ENCODE measurements at places on chromosomes 6 and 20.

- no peak for DNase-seq
Measured at GRCh38 chr20:38152175-38152620, 12.9 kb downstream of the TGM2 start.

DNA sequence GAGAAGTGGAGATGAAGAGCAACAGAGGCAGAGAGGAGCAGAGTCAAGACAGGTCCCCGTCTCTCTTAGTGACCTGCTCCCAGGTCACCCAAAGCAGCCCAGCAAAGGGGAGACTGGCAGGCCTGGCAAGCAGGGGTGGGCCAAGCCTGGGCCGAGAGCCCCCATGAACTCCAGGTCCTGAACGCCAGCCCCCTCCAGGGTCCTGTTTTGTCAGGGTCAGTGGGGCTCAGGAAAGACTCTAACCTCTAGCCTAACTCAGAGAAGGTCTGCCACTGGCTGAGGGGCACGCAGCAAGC lies 1.2 kb downstream of the NECAB3 start:
- no peak for DNase-seq

GRCh38 chr6:148529010-148529409 lies 186.4 kb downstream of the SASH1 start:
- no peak for DNase-seq

- DNase-seq, result no peak
Measured at GRCh38 chr6:128357392-128358130, 162.8 kb downstream of the PTPRK start.

GRCh38 chr20:33825340-33826269 lies 14.5 kb downstream of the CHMP4B start:
- no peak for DNase-seq

DNA sequence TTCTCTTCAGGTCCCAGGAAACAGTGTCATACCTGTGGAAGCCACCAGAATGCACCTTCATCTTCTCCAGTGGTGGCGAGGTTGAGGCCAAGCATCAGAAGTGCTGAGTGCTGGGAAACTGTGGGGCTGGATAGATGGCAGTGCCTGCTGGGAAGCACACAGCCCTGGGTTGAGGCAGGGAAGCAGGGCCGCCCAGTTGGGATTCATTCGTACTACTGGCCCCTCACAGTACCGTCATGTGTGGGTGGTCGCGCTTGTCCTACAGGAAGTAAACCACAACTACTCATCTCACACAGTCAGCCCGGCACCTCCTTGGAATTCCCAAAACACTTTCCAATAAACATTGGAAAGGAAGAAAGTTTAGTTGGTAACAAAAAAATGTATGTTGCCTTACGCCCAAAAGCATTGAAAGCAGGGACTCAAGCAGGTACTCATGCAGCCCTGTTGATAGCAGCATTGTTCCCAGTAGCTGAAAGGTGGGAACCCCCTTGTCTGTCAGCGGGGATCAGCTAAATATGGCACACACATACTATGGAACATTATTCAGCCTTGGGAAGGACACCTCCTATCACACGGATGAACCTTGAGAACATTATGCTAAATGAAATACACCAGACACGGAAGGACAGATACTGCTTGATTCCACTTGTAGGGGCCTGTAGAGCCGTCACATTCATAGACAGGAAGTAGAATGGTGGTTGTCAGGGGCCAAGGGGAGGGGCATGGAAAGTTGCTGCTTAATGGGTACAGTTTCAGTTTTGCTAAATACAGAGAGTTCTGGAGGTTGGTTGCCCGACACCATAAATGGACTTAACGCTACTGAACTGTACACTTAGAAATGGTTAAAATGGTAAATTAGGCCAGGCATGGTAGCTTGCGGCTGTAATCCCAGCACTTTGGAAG lies 162.7 kb downstream of the MTHFD1L start:
- no peak for DNase-seq

- no peak for DNase-seq
Measured at GRCh38 chr6:158311193-158311592, 1.1 kb upstream of the TULP4 start.

GRCh38 chr20:50303573-50304500 lies 113.2 kb downstream of the CEBPB start:
- no peak for DNase-seq

GRCh38 chr6:84892671-84893070 lies 128.3 kb upstream of the TBX18 start:
- no peak for DNase-seq

- no peak for DNase-seq
Measured at GRCh38 chr6:11492464-11493290, 44.9 kb upstream of the TMEM170B start.

DNA sequence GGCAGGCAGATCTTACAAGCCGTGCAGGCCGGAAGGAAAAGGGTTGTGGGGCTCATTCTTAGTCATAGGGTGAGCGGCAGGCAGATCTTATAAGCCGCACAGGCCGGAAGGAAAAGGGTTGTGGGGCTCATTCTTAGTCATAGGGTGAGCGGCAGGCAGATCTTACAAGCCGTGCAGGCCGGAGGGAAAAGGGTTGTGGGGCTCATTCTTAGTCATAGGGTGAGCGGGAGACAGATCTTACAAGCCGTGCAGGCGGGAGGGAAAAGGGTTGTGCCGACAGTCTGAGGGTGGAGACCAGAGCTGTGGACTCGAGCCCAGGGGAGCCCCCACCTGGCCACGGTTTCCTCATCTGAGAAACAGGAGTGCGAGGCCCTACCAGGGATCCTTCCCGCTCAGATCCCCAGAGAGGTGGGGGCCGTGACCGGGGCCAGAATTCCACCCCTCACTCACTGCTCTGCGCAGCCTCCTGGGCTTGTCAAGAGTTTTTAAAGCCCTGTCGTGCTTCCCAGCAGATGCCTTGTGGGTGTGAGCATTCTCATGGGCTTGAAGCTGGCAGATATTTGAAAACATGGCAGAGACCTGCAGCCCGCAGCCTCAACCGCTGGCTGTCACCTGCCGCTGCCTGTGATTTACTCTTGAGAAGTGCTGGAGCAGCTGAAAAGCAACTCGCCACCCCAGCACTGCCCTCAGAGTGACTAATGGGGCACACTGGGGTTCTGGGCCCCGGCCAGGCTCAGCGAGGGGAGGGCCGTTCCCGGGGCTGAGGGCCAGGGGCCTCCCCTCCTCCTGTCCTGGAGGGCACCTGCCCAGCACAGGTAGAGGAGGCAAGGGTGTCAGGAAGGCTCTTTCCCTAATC lies 31.9 kb downstream of the NTSR1 start:
- DNase-seq, result peak; percentile 65

All from stimulated activated CD4-positive, alpha-beta T cell treated with anti-CD3 and anti-CD28 coated beads, TNF-alpha, amount 100 ng/mL, for 1 hour (primary cell).